ENCODE measurements at places on chromosomes 12 and 14.

DNA sequence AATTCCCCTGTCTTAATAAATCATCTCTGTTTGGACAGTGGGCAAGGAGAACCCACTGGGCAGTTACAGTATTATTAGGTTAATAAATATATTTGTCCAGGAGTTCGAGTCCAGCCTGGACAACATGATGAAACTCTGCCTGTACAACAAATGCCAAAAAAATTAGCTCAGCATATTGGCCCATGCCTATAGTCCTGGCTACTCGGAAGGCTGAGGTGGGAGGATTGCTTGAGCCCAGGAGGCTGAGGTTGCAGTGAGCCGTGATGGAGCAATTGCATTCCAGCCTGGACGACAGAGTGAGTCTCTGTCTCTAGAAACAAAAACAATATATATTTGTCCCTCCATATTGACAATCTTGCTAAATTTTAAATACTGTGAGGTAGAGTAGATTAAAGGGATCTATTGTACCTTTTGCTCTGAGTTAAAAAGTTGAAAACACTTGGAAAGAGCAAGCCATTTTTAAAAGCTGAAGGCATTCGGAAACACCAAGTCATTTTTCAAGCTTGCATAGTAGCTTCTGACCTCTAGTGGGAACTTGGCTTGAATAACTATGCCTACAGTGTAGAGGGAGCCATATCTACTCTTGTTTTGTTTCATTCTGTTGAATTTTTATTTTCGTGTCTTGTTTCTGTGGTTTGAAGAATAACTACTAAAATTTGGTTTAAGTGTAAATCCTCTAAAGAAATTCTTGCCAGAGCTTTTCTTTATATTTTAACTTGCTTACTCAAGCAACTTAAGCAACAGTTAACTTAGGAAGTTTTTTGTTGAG lies 14.6 kb upstream of the EEA1 start:
- DNase-seq, result no peak

DNA sequence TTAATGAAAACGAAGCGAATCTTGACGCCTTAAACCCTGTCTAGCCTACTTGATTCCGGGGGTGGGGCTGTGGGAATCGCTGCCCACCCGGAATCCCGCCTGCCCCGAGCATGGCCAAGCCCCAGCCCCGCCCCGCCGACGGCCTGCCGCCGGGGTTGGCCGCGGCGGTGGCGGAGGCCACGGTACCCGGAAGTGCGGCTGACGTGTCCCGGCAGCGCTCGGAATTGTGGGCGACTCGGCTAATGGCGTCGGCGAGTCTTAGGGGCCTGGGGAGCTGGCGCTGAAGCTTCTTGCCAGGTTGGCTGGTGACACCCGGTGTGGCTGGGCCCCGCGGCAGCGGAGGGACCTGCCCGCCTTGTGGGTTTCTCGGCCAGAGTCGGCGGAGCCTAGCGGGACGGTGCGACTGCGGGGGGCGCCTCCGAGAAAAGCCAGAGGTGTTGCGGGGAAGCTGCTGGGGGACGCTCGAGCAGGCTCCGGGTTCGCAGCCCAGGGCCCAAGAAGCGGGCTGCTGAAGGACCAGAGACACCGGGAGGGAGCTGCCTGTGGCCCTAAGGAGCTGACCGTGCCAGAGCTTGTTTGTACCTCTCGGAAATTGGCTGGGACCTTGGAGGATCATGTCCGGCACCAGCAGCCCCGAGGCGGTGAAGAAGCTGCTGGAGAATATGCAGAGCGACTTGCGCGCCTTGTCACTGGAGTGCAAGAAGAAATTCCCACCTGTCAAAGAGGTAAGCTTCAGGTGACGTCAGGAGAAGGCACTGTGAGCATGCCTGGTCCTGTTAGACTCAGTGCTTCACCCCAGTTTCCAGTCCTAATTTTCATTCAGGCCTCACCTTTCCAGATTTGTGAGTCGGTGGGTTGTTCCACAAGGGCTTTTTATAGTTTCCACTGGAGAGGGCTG lies at the start of gene MON2:
TSS of gene MON2 (plus strand) at position 233 of the 898 bp plus-strand sequence. CDS start at position 615, 382 bp downstream.
- peak; percentile 85 for DNase-seq

DNA sequence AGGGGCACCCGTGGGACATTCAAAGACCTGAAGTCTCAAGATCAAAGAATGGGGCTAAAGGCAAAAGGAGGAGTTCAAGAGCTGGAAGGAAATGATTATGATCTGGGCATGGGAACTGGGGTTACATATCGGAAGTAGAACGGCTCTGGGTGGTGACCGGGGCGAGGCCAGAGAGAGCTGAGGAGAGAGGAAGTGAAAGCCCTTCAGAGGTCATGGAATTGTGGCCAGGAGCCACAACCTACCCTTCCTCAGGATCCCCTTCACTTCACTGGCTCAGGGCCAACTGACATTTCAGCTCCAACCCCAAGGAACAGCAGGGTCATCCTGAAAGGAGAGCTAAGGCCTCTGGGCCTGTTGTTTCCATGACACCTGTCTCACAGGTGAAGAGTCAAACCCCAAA lies 57.8 kb downstream of the GALNT16 start:
- no peak for DNase-seq

- DNase-seq, result no peak
These were observed 27.7 kb upstream of the ATXN7L3B start for GRCh38 chr12:74509886-74510285.

- DNase-seq, result no peak
These were observed 3.3 kb upstream of the PAPLN start for GRCh38 chr14:73234029-73234428.

- no peak for DNase-seq
These were observed 223.4 kb upstream of the DIO2 start for GRCh38 chr14:80434574-80435321.

- no peak for DNase-seq
These were observed 165.4 kb downstream of the GCH1 start for GRCh38 chr14:54737132-54737711.

DNA sequence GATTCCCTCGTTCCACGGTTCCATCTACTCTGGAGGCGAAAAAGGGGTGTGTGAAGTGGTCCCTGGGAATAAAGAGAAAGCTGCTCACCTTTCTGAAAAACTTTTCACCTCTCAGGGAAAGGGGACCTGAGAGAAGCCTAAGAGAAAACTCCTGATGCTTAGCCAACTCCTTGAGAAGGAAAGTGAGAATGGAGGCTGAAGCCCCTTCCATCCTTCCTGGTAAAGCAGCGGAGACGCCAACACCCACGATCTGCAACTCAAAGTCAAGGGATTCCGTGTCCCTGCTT lies 110.0 kb downstream of the ARF6 start:
- DNase-seq, result no peak

DNA sequence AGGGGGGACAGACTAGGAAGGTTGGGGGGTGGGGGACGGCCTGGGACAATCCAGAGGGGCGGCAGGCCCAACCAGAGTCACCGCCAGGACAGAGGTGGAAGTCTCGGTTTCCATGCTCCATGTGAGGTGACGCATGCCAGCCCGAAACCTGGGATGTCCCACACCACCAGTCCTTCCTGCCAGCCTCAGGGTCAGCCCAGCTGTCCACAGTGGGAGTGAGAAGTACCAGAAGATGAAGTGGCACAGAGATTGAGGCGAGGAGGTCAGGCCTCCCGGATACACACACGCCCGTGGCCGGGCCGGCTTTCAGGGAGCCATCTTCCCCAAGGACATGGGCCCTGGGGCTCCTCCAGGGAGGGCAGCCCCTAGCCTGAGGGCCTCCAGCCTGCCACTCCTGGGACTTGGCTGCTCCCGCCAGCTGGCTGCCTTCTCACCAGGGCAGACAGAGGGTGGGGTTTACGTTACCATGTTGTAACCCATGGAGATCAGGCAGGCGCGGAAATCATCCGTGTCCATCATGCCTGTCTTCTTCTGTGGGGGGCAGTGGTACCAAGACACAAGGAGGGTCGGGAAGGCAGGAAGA lies 85.2 kb upstream of the ZFP36L1 start:
- DNase-seq, result no peak

DNA sequence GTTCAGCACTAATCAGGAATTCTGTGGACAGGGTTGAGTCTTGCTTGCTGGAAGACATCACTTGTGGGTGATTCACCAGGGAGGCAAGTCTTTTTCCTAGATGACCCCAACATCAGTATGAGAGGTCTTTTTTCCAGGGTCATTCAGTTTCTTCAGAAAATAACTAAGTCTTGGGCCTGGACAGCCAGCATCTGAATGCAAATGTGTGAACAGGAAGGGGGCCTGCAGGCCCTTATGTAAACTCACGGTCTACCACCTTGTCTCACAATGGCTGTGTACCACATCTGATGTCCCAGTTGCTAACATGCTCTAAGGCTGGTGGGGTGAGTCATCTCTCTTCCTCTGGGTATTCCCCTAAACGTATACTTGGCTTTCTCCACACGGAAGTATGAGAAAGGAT lies 79.2 kb downstream of the HECTD4 start:
- DNase-seq, result peak; percentile 46

DNA sequence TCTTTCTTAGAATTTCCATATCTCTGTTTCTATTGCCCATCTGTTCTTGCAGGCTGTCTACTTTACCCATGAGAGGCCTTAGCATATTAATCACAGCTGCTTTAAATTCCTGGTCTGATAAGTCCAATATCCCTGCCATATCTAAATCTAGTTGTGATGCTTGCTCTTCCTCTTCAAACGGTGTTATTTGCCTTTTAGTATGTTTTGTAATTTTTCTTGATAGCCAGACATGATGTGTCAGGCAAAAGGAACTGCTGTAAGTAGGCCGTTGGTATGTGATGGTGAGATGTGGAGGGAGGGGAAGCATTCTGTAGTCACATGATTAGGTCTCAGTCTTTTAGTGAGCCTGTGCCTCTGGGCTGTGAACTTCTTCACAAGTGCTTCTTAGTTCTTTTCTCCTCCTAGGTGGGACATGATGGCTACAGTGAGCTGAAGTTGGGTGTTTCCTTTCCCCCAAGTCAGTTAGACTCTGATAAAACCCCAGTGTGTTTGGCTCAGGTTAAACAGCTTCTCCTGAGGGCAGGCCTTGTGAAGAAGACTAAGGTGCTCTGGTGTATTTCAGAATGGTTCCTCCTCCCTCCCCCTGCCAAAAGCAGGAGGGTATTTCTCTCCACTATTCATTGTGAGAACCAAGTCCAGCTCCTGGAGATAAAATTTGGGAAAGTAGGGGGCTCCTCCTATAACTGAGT lies 195.9 kb upstream of the PARP11 start:
- DNase-seq, result no peak

DNA sequence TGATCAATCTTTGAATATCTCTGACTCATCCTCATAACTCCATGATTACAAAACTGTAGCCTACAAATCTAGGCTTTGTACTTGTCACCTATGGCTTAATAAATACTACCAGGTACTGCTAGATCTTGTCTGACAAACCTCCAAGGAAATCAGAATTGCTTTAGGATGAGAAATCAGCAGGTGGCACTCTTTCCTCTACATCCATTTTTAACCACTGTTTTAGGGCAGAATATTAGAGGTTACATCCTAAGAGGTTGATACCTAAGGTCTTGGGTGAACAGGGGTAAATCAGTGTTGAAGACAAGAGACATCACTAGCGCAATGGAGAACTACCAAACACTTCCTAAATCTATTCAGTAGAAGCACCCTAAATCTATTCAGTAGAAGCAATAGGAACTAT lies 63.1 kb upstream of the SOX5 start:
- DNase-seq, result no peak

DNA sequence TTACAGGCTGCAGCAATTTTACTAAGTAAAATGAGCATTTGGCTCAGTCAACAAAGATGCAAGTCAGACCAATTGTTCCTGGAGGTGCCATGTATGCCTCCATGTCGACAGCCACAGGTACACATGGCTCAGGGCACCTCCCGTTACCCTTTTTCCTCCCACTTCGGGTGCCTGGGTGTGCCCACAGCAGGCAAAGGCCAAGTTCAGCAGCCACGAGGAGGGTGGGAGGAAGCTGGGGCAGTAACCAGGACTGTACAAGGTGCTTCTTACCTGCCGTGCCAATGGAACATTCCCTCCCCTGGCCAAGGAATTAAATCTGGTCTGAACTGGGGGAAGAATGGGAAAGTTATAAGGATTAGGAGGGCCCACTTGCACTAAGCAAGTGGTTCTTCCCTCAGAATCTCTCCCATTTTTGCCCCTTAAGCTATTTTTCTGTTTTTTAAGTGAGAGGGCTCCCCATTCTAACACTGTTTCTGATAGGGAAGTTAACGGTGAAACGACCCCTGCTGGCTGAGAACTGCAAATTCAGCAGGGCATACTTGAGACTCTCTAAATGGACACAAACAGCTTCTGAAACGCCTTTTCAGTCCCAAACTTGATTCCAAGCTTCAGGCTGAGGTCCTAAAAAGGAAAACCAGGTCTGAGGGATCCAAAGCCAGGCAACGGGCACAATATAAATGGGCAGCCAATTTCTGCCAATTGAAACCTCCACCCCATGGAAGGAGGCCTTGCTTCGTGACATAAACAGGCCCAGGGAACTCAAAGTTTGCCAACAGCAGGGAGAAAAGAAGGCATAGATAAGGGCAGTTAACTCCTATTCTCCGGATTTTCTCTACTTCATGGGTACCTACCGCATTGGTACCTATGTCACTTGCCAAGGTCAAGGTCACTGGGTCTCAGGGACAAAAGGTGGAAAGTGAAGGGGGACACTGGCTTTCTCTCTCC lies 24.8 kb downstream of the CLECL1 start:
- peak; percentile 69 for DNase-seq

DNA sequence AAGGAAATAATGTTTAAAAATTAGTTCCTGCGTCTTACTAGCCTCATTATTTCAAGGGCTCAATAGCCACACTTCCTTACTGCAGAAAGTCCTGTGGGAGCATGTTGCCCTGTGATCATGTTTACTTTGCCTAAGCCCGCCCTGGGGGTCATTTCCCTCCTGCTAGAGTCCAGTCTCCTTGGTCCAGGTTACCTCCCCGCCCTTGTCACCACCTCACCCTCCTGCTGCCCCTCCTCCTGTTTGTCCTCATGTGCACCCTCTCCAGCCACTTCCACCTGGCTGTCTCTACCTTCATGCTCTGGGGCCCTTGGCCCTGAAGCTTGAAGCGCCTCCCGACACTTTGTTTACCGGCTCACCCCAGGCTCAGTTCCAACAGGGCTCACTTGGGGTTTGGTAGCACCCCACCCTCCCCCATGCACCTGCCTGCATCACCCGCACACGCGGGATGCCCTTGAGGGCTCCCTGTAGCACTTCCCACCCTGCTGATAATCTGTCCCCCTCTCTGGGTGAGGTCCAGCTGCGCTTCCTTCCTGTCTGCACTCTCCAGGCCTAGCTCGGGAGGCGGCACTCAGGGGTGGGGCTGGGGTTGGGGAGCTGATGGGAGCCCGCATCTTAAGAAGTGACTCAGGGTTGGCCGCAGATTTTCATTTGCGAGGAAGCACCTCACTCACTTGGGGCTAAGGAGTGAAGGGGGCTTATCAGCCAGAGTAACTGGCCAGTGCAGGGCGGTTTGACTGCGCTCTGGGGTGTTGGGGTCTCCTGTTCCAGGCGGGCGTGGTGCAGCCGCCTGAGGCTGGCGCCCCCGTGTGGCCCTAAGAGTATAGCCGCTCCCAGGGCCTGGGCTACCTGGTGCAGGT lies 40.1 kb downstream of the SMIM41 start:
- peak; percentile 27 for DNase-seq

GRCh38 chr12:1797991-1798640 lies 22.2 kb upstream of the LRTM2 start:
- no peak for DNase-seq

DNA sequence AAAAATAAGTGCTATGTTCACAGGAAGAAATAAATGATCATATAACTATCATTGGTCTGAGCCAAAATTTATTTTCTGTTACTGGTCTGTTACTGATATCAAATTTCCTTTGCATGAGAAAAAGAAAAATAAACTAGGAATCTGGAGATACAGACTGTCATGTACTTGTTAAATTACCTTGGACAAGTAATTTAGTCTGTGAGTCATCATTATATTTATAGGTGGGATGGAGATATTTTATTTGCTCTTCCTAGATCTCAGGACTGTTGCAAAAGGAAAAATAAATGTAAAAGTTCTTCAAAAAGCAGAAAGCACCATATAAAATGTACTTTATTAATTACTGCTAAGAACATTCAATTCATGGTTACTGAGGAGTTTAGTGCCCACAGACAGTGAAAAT lies 174.4 kb downstream of the PTPRO start:
- no peak for DNase-seq

GRCh38 chr12:12628013-12628412 lies 16.3 kb downstream of the CREBL2 start:
- no peak for DNase-seq

All from central memory CD4-positive, alpha-beta T cell (primary cell).